ENCODE measurements at places on chromosomes 4 and X. TPM values are rescaled to one million over a fixed set of nuclear protein-coding genes. Genes with fewer than 3 reads are reported as not detected.

- DNase-seq = no peak
Measured at GRCh38 chr4:159600061-159600460, 497.2 kb downstream of the RAPGEF2 start.

DNA sequence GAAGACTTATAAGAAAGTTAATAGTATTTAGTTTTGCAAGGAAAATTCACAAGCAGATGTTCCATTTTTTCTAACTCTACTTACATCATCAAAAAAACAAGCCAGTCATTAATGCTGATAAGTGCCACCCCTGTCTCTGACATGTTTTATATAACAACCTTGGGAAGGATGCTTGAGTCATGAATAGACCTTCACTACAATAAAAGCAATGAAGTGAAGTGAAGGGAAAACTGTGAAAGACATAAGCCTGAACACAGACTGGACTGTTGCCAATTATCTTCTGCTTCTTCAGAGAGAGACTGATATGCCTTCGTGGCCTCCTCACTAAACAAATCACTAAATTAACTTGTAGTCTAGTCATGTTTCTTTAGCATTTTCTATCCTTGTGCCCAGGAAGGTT lies 353.2 kb downstream of the PDHA2 start:
- no peak for DNase-seq

GRCh38 chr4:28921886-28922285 lies 1798.3 kb upstream of the PCDH7 start:
- no peak for DNase-seq

The TMEM271 gene
- polyA plus RNA-seq = 0.06 TPM

The VCX3B gene
- polyA plus RNA-seq = not detected

Data from left renal pelvis (tissue), 4 donors.